ENCODE measurements at places on chromosomes 4 and X.

GRCh38 chrX:49191574-49192011 is 5.4 kb upstream of the PRICKLE3 start:
- DNase-seq: no peak

- peak; percentile 13 for DNase-seq
Observed at GRCh38 chrX:120457766-120458180, 11.3 kb downstream of the LAMP2 start.

GRCh38 chr4:168716406-168717129 is 219.7 kb downstream of the PALLD start:
- no peak for DNase-seq

GRCh38 chr4:2333356-2333841 is 71.5 kb upstream of the MXD4 start:
- no peak for DNase-seq

DNA sequence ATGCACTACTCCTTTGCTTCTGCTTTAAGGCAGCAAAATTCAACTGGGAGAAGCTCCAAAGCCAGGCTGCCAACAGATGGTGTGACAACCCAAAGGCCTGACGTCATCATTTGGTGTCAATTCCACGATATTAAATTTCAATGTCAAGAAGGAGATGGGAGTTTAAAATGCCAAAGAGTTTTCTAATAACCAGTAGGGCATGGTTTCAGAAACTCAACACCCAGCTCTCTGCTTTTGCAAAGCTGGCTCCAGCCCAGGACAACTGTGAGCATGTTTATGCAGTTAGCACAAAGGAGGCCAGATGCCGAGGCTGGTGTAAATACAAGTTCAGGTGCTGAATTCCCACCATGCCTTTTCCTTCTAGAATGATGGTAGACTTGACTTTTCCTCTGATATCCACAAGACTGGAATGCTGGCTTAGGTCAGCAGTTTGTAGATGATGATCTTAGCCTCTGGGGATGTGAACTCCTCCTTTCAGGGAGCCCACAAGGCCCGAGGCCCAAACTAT is 67.3 kb downstream of the AFAP1 start:
- no peak for DNase-seq

GRCh38 chrX:6885909-6886308 is 261.6 kb upstream of the STS start:
- no peak for DNase-seq

DNA sequence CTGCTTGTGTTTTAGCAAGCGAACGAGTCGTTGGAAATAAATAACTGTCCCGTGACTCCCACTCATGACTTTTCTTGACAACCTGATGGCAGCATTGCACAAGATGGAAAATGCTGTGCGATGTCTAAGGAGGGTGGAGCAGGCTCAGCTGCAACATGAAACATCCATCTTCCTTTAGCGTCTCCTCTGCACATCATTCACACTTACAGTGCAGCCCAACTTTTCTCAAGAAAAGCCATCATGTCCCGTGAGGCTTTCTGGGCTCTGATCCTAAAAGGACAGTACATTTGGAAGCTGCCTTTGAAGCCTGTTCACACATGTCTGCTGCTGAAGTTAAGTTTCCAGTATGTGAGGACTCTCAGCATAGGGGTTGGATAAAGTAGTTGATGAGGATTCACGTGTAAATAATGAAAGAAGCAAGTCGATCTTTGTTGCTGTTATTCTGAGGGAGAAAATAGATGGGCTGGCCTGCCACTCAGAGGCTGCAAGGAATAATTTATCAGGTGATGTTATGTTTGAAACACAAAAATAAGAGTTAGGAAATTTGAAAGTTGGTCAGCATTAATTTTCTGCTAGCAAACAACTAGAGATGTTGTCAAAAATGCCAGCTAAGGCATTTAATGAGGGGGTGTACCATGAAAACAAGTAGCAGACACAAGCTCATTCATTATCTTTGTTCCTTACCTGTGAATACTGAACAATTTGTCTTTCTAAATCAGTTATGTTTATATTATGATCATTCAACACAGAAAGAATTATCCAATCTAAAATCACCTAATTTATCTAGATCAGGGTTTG is 328.7 kb upstream of the ZFP42 start:
- DNase-seq: no peak

DNA sequence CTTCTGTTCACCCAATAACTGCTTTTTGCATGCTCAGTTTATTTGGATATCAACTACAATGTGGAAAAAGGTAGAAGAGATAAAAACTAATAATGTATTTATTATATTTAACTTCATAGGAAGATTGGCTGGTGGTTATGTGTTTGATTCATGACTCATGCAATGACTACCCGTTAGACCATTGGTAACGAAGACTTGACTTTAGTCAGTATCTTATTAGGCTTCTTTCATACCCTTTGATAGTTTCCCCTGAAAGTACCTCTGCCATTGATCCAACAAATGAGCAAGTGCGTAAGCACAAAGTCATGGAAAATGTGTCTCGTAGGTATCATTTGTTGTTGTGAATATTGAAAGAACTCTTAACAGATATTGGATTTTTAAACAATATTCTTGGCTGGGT is 394.7 kb downstream of the PPP3CA start:
- no peak for DNase-seq

DNA sequence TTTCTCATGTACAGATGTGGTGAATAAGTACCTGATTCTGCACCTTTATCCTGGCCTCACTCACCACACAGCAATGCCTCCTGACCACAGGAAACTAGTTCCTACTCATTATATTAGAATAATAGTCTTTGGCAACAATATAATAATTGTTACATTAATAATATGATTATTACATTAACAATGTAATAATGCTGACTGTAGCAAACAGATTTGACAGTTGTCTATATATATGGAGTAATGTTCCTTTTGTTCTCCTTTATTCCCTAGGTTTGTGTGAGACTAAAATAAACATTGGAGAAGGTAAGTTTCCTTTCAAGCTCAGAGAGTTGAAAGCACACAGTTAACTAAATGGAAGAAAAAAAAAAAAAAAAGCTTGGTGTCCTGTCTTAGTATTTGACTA is 40.6 kb upstream of the NAA11 start:
- no peak for DNase-seq

- no peak for DNase-seq
Observed at GRCh38 chr4:68288393-68288740, 42.9 kb upstream of the TMPRSS11B start.

DNA sequence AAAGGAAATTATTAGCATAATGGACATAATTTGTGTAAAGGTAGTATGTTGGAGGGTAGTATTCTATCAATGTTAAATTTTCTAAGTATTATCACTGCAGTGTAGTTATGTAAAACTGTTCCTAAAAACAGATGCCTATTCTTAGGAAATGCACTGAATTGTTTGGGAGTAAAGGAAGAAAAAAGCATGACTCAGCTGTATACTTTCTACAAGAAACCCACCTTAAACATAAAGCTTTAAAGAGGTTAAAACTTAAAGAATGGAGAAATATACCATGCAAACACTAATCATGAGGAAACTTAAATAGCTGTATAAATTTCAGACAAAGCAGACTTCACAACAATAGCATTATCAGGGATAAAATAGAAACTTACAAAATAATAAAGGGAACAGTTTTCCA is 292.9 kb downstream of the ANTXR2 start:
- no peak for DNase-seq

DNA sequence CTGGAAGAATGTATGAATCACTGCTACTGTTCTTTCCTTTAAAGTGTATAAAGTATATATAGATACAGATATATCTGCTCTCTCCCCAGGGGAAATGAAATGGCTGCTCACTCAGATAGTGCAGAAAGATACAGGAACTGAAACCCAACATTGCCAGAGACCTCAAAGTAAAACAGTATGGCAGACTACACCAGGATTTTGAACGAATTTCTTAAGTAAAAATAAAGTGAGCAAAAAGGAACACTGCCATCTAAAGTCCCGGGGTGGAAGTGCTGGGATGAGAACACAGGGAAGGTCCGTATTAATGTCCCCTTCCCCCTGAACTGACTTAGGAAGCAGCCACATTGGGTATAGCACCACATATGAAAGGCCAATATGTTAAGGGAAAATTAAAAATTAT is 93.4 kb downstream of the TMA16 start:
- no peak for DNase-seq

DNA sequence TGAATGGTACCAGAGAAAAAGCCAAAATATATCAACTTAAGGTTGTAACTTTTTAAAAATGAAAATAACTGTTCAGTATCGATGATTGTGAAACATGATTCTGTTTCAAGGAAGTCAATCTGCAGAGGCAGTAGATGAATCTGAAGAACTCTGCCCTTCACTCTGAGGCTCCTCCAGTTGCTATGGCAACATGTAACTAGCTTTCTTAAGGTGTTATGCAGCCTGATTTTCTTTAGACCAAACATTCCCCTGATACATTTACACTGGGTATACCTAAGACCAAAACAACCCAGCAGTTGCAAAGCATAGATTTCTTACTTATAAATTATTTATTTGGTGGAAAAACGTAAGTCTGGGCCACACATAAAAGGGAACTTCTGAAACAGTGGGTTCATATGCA is 133.6 kb upstream of the RASGEF1B start:
- no peak for DNase-seq

- DNase-seq: no peak
Observed at GRCh38 chr4:168279556-168279955, 39.0 kb downstream of the DDX60 start.

GRCh38 chr4:118941799-118942198 is 53.1 kb downstream of the SYNPO2 start:
- DNase-seq: no peak

DNA sequence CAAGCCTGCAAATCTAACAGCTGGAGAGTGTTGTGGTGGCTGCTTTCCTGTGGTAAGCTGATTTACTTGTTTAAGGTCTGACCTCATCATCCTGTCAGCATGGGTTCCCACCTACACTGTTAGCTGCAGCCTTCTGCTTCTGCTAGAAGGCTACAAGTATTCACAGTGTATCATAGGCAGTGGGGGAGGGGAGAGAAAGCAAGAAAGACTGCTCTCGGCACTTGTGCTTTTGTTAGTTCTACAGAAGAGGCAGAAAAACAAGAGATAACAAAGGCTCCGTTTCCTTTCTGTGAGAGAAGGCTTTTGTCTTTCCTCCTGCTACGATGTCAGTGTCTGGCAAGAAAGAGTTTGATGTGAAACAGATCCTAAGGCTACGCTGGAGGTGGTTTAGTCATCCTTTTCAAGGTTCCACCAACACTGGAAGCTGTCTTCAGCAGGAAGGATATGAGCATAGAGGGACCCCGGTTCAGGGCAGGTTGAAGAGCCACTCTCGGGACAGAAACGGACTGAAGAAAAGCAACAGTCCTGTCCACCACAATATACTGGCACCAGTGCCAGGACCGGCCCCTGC is at the start of gene KLHL4:
TSS of gene KLHL4 (plus strand) at position 232 of the 571 bp plus-strand sequence. CDS start at position 324, 92 bp downstream.
- DNase-seq: no peak

- DNase-seq: no peak
Observed at GRCh38 chrX:93673869-93674271, at the start of gene FAM133A. TSS of gene FAM133A (plus strand) at chrX:93674206. CDS start at chrX:93709420, 35,214 bp downstream.

DNA sequence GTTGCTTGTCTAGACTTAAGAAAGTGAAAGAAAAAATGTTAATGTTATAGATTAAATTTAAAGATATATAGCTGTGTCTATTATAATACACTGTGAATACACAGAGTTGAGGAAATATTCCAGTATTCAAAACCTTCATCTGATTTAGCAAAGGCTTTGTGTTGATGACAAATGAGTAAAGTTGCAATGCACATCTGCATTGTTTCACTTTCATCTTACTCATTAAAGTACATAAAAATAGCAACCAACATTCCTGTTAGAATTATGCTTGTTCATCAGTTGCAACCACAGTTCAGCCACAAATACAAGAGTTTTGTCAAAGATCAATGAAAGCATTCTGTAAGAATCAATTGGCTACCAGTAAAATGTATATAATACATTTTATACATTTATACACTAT is 346.4 kb upstream of the SLC7A11 start:
- no peak for DNase-seq

DNA sequence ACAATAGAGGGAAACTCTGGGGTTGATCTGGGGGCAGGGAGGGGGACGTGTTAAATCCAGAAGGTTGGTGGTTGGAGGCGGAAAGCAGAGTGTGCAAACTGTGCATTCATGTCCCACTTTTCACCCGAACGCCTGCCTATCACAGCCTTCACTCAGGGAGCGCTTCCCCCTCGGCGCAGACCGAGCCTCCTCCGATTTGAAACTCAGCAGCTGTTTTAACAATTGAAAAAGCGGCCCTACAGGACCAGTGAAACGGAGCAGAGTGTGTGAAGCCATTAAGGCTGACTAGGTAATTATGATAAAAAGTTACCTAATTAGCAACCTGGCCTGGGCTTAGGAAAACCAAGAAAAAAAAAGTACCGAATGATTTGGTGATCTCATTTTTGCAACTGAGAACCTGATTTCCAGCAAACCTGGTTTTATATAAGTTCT is 685 bp upstream of the NDNF start:
- no peak for DNase-seq

DNA sequence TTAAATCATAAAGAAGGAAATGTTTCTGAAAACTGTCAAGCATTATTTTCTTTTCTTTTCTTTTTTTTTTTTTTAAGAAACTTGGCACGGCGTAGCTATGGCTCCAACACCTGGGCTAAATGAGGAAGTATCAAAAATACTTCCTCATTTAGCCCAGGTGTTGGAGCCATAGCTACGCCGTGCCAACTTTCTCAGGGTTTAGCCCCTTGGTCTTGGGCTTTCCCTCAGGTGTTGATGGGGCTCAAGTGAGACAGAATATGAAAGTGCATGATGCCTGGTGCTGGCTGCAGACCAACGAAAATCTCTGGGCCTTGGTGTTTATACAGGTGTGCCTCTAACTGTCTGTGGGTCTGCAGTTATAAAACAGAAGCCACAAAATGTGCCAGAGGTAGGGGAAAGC is 132.7 kb downstream of the ARHGAP24 start:
- DNase-seq: no peak

- no peak for DNase-seq
Observed at GRCh38 chrX:75655627-75656026, 129.4 kb downstream of the MAGEE2 start.

- no peak for DNase-seq
Observed at GRCh38 chr4:176320976-176321361, 1.2 kb downstream of the SPCS3 start.

DNA sequence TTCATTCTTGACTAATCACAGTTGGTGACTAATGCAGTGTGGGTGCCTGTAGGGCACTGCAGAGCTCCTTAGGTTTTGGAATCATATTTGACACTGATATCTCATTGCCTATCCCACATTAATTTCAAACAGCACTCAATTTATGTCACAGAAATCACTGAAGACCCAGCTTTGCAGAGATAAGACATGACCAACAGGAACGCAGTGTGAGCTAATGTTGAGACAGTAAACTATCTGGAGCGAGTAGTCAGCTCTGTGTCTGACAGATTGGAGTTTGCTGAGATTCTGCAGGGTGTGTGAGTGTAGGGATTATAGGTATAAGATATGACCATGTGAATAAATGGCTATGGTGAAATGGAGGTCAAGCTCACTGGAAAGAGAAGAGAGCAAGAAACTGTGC is 1586.1 kb upstream of the AGA start:
- no peak for DNase-seq

GRCh38 chr4:156794863-156795262 is 176.7 kb downstream of the PDGFC start:
- DNase-seq: no peak

GRCh38 chrX:39491548-39492297 is 606.0 kb downstream of the BCOR start:
- DNase-seq: no peak
